A549 treated with dexamethasone at 1 μM for 4 hours (cell line): ENCODE measurements at places on chromosomes 7 and 10. TPM values are rescaled to one million over a fixed set of nuclear protein-coding genes. Genes with fewer than 3 reads are reported as not detected.

C7orf57 gene
- 0.27 to 0.35 TPM (median 0.27 TPM) in 5 replicates for total RNA-seq

ABCA13 gene
- 0.01 to 0.06 TPM (median 0.05 TPM) in 5 replicates for total RNA-seq

CTAGE6 gene
- total RNA-seq = not detected in 5 replicates

TLX1 gene
- total RNA-seq = 0.04 TPM in 1 of 5 replicates, not detected in the others

PAX4 gene
- total RNA-seq = not detected in 5 replicates

ANK3 gene
- total RNA-seq = 0.41 to 1.2 TPM (median 0.69 TPM) in 5 replicates

PUS7 gene
- total RNA-seq = 25.4 to 30.8 TPM (median 28.2 TPM) in 5 replicates

NANOS1 gene
- total RNA-seq = 2.4 to 3.6 TPM (median 3.4 TPM) in 5 replicates

SRRT gene
- 107 to 156 TPM (median 148 TPM) in 5 replicates for total RNA-seq

SPACDR gene
- total RNA-seq = 0.47 to 1.1 TPM (median 0.89 TPM) in 5 replicates

TUBB8 gene
- total RNA-seq = 0.04 to 0.15 TPM (median 0.07 TPM) in 5 replicates

ST7 gene
- total RNA-seq = 22.9 to 24.7 TPM (median 23.4 TPM) in 5 replicates

HOXA1 gene
- total RNA-seq = 2.6 to 3.8 TPM (median 3.6 TPM) in 5 replicates

GCK gene
- total RNA-seq = not detected in 5 replicates

LRCH4 gene
- 10.2 to 19.5 TPM (median 15.7 TPM) in 5 replicates for total RNA-seq

CDH23 gene
- 2.0 to 3.2 TPM (median 2.6 TPM) in 5 replicates for total RNA-seq

GLI3 gene
- total RNA-seq = 0.05 to 0.45 TPM (median 0.19 TPM) in 5 replicates
